Mesenchymal stem cell (in vitro differentiated cells and primary cell): ENCODE measurements at places on chromosomes 7 and 10.

DNA sequence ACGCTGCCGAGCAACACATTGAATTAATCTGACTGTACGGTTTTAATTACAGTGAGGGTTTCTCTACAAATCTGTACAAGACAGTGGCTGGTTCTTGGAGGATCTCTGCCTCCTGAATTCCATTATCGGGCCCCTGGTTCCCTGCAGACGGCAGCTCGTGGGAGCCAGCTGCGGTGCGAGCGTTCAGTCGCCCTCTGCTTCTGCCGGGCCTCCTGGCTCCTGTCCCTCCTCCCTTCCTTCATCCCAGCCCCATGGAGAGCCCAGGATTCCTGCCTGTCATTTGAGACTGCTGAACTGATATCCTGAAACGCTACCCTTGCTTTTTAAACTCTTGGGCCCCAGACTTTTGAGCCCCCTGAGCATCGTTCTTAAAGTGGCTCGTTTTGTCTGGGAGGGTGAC lies 6.6 kb upstream of the DLX6 start:
- H3K36me3 ChIP-seq, result no peaks in the 10 kb centered on the region
- H3K4me1 ChIP-seq, result peaks cover 1% of the 10 kb centered on the region
- no peak overlapping the region for H3K4me3 ChIP-seq
- H3K27ac ChIP-seq, result no peak overlapping the region
- peaks cover 97% of the 10 kb centered on the region for H3K27me3 ChIP-seq

- no peak for DNase-seq
- no peaks in the 10 kb centered on the region for H3K4me1 ChIP-seq
- no peak overlapping the region for H3K27ac ChIP-seq
- H3K4me3 ChIP-seq, result no peak overlapping the region
These were observed 150.9 kb upstream of the MEOX2 start for GRCh38 chr7:15837306-15837950.

- no peaks in the 10 kb centered on the region for H3K4me1 ChIP-seq
- H3K4me3 ChIP-seq, result no peak overlapping the region
- peaks cover 6% of the 10 kb centered on the region for H3K27me3 ChIP-seq
- no peak for DNase-seq
These were observed 37.2 kb downstream of the BAMBI start for GRCh38 chr10:28714401-28715053.

- peak; percentile 5 for DNase-seq
- H3K27me3 ChIP-seq, result no peaks in the 10 kb centered on the region
- H3K27ac ChIP-seq, result no peak overlapping the region
- peaks cover 3% of the 10 kb centered on the region for H3K4me1 ChIP-seq
These were observed 29.4 kb upstream of the AMPH start for GRCh38 chr7:38660427-38661099.

- no peak overlapping the region for H3K27ac ChIP-seq
- DNase-seq, result no peak
- no peaks in the 10 kb centered on the region for H3K4me1 ChIP-seq
- H3K4me3 ChIP-seq, result no peak overlapping the region
- H3K27me3 ChIP-seq, result peaks cover 3% of the 10 kb centered on the region
These were observed 31.9 kb downstream of the FAM107B start for GRCh38 chr10:14742815-14743214.

DNA sequence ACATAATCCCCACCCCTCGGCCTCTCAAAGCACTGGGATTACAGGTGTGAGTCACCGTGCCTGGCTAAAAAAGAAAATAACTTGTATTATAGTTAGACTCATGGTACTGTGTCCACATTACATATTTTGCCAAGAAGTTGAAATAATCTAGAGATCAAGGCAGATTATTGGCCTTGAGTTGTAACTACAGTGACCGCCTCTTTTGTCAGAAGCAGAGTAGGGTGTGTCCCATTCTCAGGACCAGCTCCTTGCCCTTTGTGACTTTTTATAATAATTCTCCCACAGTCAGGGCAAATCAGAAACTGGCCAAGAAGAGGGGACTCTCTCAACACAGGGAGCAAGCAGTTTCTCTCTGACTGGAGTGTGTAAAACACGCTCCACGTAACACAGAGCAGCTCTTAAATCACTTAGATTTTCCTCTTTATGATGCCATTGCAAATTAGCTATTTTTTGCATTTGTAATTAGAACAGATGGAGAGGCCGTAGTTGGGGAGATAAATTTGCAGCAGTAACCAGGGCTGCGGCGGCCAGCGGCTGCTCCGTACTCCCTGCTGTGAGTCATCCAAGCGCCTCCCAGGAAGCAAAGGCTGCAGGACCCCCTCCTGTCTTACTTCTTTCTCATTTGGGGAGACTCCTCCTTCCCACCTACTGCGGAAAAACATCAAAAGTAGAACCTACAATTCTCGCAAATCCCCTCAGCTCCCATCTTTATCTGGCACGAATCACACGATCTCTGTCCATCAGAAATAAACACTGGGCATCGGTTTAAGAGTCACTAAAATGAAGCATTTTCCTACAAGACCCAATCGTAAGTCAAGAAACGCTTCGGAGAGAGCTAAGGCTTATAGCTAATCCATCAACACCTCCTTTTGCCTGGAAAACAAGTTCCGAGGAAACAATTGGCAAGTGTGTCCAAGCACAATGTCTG lies 32.1 kb upstream of the MSRB2 start:
- H3K4me3 ChIP-seq, result peak overlapping the region; percentile 59
- peak; percentile 25 for DNase-seq
- peaks cover 19% of the 10 kb centered on the region for H3K27me3 ChIP-seq
- no peaks in the 10 kb centered on the region for H3K36me3 ChIP-seq
- H3K4me1 ChIP-seq, result peaks cover 2% of the 10 kb centered on the region

DNA sequence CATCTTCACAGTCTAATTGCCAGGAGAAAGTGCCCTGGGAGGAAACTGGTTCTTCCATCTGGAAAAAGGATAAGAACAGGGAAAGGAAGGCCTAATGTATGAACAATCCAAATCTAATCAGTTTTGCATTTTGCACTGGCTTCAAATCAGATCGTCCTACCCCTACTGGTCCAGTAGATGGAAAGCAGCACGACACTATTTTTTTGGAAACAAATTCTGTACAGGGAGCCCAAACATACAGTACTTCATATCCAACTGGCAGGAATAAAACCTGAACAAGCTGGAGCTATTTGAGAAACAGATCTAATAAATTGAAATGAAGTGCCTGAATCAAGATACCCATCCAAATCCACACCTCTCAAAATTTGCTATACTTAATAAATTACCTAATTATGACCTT lies 36.5 kb downstream of the ETV1 start:
- H3K4me3 ChIP-seq, result no peak overlapping the region
- H3K27me3 ChIP-seq, result no peaks in the 10 kb centered on the region
- H3K27ac ChIP-seq, result no peak overlapping the region
- no peak for DNase-seq
- H3K4me1 ChIP-seq, result no peaks in the 10 kb centered on the region

GRCh38 chr10:122768389-122768745 lies 68.7 kb upstream of the C10orf120 start:
- H3K4me3 ChIP-seq, result no peak overlapping the region
- H3K27me3 ChIP-seq, result no peaks in the 10 kb centered on the region
- no peak for DNase-seq
- no peaks in the 10 kb centered on the region for H3K4me1 ChIP-seq
- H3K27ac ChIP-seq, result no peak overlapping the region

DNA sequence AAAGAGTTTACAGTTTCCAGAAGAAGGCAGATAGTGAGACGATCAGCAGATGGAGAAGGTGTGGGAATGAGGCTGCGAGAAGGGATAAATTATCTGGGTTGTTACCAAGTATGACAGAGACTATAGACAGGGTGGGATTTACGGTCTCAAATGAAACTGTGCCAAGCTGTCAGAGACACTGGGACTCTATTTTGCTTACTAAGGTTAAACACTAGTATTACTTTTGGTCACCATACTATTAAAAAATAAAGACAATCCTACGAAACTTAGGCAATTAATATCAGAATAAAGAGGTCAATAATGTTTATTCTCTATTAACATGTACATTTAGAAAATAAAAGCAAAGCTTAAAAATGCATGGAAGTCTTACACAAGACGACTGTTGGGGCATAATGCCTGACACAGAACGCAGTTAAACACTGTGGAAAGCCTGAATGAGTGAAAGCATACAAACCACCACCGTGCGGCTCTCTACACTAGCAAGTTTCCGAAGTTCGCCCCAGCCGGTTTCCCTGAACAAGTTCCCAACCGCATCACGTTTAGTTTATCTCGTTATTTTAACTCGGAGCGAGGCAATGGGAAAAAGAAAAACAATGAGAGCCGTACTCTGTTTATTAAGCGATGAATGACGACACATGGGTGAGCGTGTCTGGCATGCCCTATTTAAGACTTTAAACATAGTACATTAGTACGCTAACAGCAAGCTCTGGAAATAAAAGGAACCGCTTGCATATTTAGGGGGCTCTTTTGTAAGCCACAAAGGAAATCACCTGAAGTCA lies 909 bp upstream of the CC2D2B start:
- peak; percentile 80 for DNase-seq
- H3K27me3 ChIP-seq, result no peaks in the 10 kb centered on the region
- peaks cover 3% of the 10 kb centered on the region for H3K36me3 ChIP-seq
- no peaks in the 10 kb centered on the region for H3K4me1 ChIP-seq
- peak overlapping the region; percentile 33 for H3K27ac ChIP-seq
- peak overlapping the region; percentile 75 for H3K4me3 ChIP-seq

GRCh38 chr10:34814223-34814912 lies 728 bp downstream of the PARD3 start:
- DNase-seq, result peak; percentile 59
- H3K4me3 ChIP-seq, result peak overlapping the region; percentile 84
- H3K36me3 ChIP-seq, result no peaks in the 10 kb centered on the region
- H3K27ac ChIP-seq, result peak overlapping the region; percentile 89

DNA sequence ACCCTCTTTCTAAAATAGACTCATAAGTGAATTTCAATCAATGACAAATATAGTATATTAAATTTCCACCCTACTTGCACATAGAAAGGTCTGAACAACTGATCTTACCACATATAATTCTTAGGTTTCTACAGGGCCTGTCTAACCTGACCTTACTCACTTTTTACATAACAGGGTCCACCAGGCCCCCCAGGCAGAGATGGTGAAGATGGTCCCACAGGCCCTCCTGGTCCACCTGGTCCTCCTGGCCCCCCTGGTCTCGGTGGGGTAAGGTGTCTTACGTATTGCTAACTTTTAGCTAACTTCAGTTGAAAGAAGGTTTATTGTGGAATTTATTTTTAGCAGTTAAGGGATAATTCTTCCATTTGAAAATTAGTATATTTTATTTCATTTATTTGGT lies 5.3 kb downstream of the COL1A2 start:
- H3K36me3 ChIP-seq, result peaks cover 3% of the 10 kb centered on the region
- peak overlapping the region; percentile 80 for H3K4me3 ChIP-seq
- DNase-seq, result no peak
- no peaks in the 10 kb centered on the region for H3K27me3 ChIP-seq
- peaks cover 2% of the 10 kb centered on the region for H3K4me1 ChIP-seq
- no peak overlapping the region for H3K27ac ChIP-seq

DNA sequence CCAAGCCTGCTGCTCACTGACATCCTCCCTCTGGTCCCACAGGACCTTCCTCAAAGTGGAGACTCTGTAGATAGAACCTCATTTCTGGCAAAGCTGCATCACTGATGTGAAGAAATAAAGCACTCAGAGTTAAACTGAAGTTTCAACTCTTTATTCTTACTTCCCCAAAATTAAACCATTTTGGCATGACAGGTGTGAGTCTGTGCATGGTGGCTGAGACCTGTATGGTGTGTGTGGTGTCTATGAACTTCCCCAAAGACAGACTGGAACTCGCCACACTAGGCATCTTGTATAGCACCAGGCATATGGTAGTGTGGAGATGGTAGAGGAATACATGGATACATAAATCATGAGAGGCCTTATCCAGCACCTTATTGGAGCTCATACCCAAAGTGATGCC lies 6.6 kb upstream of the WDFY4 start:
- no peaks in the 10 kb centered on the region for H3K36me3 ChIP-seq
- H3K27me3 ChIP-seq, result peaks cover 11% of the 10 kb centered on the region
- no peaks in the 10 kb centered on the region for H3K4me1 ChIP-seq

DNA sequence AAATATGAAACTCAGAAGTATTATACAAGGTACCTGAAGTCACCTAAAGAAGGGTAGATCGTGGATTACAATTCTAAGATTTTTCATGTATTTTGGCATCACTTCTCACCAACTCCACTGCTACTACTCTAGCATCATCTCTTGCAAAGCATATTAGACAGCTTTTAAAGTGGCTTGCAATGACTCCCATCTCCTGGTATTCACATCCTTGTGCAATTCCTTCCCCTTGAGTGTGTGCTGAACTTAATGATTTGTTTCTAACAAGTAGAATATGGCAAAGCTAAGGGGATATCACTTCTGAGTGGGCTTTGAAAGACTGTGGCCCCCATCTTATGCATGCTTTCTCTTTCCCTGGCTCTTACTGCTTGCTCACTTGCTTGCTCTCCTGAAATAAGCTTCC lies 280.2 kb downstream of the SNX13 start:
- no peaks in the 10 kb centered on the region for H3K36me3 ChIP-seq
- no peak overlapping the region for H3K4me3 ChIP-seq
- no peaks in the 10 kb centered on the region for H3K27me3 ChIP-seq
- DNase-seq, result peak; percentile 85
- H3K27ac ChIP-seq, result no peak overlapping the region

GRCh38 chr7:96212474-96212873 lies 109.4 kb downstream of the SLC25A13 start:
- peaks cover 9% of the 10 kb centered on the region for H3K36me3 ChIP-seq
- H3K4me3 ChIP-seq, result no peak overlapping the region
- H3K27ac ChIP-seq, result no peak overlapping the region
- H3K27me3 ChIP-seq, result no peaks in the 10 kb centered on the region
- no peaks in the 10 kb centered on the region for H3K4me1 ChIP-seq

- no peak overlapping the region for H3K27ac ChIP-seq
- DNase-seq, result peak; percentile 3
- H3K4me1 ChIP-seq, result no peaks in the 10 kb centered on the region
These were observed 596.9 kb upstream of the PCDH15 start for GRCh38 chr10:55397777-55398496.

GRCh38 chr10:22658745-22659410 lies 55.5 kb downstream of the PIP4K2A start:
- peak overlapping the region; percentile 30 for H3K27ac ChIP-seq
- DNase-seq, result no peak
- H3K36me3 ChIP-seq, result no peaks in the 10 kb centered on the region
- H3K27me3 ChIP-seq, result no peaks in the 10 kb centered on the region
- no peak overlapping the region for H3K4me3 ChIP-seq

GRCh38 chr10:9227679-9228365 lies 1173.3 kb downstream of the GATA3 start:
- H3K4me1 ChIP-seq, result no peaks in the 10 kb centered on the region
- H3K27me3 ChIP-seq, result no peaks in the 10 kb centered on the region
- DNase-seq, result no peak
- no peaks in the 10 kb centered on the region for H3K36me3 ChIP-seq
- no peak overlapping the region for H3K4me3 ChIP-seq

- no peaks in the 10 kb centered on the region for H3K27me3 ChIP-seq
- no peak overlapping the region for H3K27ac ChIP-seq
- no peak for DNase-seq
- H3K4me1 ChIP-seq, result no peaks in the 10 kb centered on the region
- no peak overlapping the region for H3K4me3 ChIP-seq
These were observed 75.7 kb downstream of the VIPR2 start for GRCh38 chr7:159068893-159069448.

- peaks cover 5% of the 10 kb centered on the region for H3K4me1 ChIP-seq
- no peak for DNase-seq
- H3K27ac ChIP-seq, result no peak overlapping the region
- H3K4me3 ChIP-seq, result peak overlapping the region; percentile 78
These were observed 951 bp downstream of the AS3MT start for GRCh38 chr10:102870221-102870620.
